ENCODE measurements at places on chromosomes 13 and 19.

- DNase-seq: peak; percentile 71
Observed at GRCh38 chr19:4012092-4012974, 4.8 kb downstream of the PIAS4 start.

GRCh38 chr13:110363010-110363409 lies 55.9 kb downstream of the COL4A2 start:
- DNase-seq: no peak

DNA sequence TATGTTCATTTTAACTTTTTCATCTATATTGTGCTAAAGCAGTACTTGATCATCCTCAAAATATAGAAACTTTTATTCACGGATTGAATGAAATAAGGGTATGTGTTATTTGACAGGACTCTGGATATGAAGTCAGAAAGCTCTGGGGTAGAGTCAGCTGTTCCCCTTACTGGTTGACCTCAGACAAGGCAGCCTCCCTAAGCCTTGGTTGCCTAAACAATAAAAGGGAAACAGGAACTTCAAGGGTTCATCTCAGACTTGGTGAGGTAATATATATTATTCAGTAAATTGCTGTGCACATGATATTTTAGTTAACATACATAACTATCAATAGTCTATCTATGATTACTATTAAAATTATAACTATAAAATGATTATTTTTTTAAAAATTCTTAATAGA lies 13.6 kb downstream of the POLR1D start:
- no peak for DNase-seq

- DNase-seq: no peak
Observed at GRCh38 chr19:1615156-1615765, 10.0 kb upstream of the UQCR11 start.

DNA sequence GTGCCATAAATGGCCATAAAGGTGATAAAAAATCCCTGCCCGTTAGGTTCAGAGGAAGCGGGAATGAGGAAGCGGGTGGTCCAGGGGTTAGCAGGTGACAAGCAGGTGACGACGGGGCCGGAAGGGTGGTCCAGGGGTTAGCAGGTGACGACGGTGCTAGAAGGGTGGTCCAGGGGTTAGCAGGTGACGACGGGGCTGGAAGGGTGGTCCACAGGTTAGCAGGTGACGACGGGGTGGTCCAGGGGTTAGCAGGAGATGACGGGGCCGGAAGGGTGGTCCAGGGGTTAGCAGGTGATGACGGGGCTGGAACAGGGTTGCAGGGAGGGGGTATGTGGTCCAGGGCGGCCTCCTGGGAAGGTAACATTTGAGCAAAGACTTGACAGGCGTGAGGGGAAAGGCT lies 6.3 kb downstream of the PRSS57 start:
- DNase-seq: no peak
